ENCODE measurements at places on chromosomes 5 and 9.

GRCh38 chr5:7852542-7852941 is 1.6 kb upstream of the CFAP90 start:
- DNase-seq, result no peak

GRCh38 chr5:79613549-79613948 is 1.3 kb downstream of the TENT2 start:
- no peak for DNase-seq

GRCh38 chr9:97670586-97670985 is 26.6 kb downstream of the XPA start:
- DNase-seq, result no peak

GRCh38 chr9:101674165-101674564 is 64.3 kb downstream of the GRIN3A start:
- no peak for DNase-seq

GRCh38 chr5:122871661-122872060 is 26.2 kb downstream of the SNX24 start:
- no peak for DNase-seq

- DNase-seq, result no peak
Measured at GRCh38 chr5:120405923-120406322, 58.2 kb upstream of the PRR16 start.

GRCh38 chr9:97943308-97943855 is 5.4 kb upstream of the HEMGN start:
- no peak for DNase-seq

Data from iPS DF 6.9 (cell line).